ENCODE measurements at places on chromosomes 16 and 17. TPM values are rescaled to one million over a fixed set of nuclear protein-coding genes. Genes with fewer than 3 reads are reported as not detected.

ACSM2A gene
- not detected for total RNA-seq

DNA sequence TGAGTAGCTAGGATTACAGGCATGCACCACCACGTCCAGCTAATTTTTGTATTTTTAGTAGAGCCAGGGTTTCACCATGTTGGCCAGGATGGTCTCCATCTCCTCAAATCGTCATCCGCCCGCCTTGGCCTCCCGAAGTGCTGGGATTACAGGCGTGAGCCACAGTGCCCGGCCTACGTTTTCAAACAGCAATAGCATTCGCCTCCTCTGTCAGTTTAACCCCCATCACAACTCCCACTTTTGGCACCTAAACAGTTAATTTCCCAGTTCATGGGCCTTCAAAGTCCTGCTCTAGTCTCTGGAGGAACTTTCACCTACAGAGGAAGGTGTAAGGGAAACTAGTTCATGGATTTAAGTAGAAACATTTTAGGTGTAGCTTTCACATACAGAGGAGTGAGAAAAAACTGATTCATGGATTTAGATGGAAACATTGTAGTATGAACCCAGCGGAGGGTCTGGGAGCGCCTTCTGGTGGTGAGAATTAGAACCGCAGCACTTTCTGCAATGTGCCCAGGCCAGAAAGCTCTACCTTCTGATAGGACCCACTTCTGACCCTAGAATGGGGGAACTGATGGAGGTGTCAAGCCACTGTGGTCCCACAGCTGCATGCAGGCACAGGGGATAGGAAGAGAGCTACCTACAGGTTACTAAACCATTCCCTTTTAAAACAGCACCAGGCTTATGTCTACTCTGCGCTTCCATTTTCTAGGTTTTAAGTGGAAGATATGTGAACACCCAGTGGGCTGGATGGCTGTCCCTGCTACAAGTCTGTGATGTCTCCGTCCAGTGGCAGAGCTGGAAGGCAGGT, 12.0 kb upstream of the MEOX1 start:
- peak; percentile 71 for DNase-seq

CHP2 gene
- total RNA-seq, result not detected

- no peak for DNase-seq
Observed at GRCh38 chr17:43645450-43645764, 16.3 kb downstream of the MEOX1 start.

DNA sequence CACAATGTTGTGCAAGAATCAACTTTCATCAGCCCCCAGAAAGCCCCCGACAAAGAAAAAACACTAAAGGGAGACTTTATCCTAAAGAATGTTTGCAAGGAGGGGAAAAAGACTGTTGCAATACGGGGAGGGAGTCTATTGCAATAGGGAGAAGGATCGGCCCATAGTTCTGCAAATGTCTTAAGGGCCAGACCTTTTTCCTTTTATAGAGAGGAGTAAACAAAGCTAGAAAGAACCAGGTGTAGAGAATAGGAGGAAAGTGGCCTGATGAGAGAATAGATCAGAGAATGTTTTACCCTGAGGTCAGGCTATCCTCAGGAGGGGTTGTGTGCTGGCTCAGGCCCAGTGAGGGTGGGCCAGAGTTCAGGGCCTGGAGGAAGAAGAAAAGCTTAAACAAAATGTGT, 8.7 kb upstream of the CAVIN1 start:
- no peak for DNase-seq

GRCh38 chr16:56852401-56852730, 12.6 kb upstream of the SLC12A3 start:
- no peak for DNase-seq

- no peak for DNase-seq
Observed at GRCh38 chr17:37743612-37743874, 1.3 kb downstream of the HNF1B start.

- peak; percentile 59 for DNase-seq
Observed at GRCh38 chr17:48603959-48604769, 622 bp downstream of the HOXB6 start.

- no peak for DNase-seq
Observed at GRCh38 chr17:37743875-37744632, 805 bp downstream of the HNF1B start.

DNA sequence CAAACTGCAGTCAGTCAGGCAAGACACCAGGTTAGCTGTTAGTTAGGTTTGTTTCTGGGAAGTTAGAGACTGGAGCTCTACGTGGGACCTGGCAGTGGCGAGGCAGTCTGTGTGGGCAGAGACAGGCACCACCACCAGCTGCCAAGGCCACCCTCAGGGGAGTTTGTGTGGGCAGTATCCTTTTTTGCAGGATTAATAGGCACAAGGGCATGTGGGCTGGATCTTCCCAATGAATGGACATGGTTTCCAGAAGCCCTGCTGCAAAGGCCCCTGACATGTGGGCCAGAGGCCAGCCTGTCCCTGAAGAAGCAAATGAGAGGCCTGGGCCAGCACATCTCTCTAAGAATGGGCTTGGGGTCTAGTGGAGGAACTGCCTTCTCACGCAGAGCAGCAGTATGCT, 19.2 kb upstream of the SREBF1 start:
- DNase-seq, result no peak

ZDHHC1 gene
- total RNA-seq, result 18.2 TPM

SGF29 gene
- total RNA-seq, result 26.7 TPM

DNA sequence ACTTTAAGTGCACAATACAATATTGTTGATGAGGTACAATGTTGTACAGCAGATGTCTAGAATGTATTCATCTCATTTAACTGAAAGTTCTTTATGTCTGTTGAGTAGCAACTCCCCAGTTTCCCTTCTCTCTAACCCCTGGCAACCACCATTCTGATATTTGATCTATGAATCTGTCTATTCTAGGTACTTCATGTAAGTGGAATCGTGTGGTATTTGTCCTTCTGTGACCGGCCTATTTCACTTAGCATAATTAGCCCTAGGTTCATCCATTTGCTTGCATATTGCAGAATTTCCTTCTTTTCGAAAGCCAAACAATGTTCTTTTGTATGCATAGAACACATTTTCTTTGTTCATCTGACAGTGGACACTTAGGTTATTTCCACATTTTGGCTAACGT, 10.8 kb downstream of the RGS9 start:
- DNase-seq, result no peak

ADGRG3 gene
- total RNA-seq, result not detected

DNA sequence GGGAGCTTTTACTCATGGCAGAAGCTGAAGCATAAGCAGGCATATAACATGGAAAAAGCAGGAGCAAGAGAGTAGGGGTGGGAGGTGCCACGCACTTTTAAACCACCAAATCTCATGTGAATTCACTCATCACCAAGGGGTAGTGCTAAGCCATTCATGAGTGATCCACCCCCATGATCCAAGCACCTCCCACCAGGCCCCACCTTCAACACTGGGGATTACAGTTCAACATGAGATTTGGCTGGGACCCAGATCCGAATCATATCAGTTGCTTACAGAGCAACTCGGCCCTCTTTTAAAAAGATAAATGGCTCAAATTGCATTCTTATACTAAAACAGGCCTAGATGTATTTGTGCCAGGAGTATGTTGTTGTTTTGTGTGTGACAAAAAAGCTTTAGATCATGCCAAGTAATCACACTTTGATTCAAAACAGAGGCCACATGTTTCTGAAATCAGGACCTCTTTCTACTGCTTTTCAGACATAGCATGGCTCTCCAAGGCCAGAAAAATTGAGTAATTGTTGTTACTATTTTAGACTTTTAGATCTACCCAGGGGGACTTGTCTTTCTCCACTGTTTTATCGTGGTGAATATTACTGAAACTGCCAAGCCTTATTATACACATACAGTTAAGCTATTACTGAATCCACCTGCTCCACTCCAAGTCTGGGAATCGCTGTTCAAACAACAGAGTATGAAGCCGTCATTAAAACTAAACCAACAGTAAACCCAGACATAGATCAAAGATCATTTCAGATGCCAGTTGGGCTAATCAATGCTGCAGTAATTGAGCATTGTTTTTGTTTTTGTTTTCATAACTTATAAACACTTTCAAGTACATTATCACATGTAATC, 163.3 kb downstream of the KCNJ2 start:
- DNase-seq, result no peak

- no peak for DNase-seq
Observed at GRCh38 chr17:34166352-34166751, 88.7 kb upstream of the CCL2 start.

TMEM208 gene
- 48.0 TPM for total RNA-seq

KRT24 gene
- not detected for total RNA-seq

SLC12A3 gene
- total RNA-seq, result not detected

WFIKKN2 gene
- total RNA-seq, result not detected

DNA sequence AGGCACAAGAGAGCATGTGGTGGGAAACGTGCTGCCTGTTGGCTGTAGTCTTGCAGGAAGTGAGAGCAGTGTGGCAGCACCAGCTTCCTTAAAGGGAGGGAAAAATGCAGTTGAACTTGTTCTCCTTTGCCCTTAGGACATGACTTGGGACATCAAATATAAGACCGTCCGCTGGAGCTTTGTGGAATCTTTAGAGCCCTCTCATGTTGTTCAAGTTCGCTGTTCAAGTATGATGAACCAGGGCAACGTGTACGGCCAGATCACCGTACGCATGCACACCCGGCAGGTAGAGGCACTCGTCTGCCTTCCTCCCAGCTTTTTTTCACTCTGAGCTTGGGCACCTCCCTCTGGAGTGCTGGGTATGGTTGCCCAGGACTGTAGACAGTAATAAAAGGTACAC, 23.3 kb downstream of the GPR179 start:
- no peak for DNase-seq

DNA sequence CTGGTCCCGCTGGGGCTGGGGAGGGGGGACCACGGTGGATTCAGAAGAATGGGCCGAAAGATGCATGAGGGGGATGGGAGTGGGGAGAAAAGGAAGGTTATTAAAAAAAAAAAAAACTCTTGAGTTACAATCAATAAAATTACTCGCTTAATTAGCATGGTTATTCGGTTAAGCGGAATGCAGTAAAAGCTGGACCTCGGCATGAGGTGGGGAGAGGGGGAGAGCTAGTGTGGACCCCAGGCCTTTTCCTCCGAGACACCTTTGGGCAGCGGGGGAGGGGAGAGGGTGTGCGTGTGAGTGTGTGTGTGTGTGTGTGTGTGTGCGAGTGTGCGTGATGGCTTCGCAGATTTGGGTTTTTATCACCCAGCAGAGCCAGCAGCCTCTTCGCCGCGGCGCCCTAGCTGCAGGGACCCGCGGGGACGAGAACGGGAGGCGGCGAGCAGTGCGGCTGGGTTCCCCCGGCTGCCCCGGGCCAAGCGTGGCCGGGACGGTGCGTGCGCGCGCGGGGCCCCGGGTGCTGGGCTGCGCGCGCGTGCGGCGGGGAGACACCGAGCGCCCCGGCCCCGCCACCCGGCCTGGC, 3.7 kb downstream of the BAHCC1 start:
- DNase-seq, result no peak

DNA sequence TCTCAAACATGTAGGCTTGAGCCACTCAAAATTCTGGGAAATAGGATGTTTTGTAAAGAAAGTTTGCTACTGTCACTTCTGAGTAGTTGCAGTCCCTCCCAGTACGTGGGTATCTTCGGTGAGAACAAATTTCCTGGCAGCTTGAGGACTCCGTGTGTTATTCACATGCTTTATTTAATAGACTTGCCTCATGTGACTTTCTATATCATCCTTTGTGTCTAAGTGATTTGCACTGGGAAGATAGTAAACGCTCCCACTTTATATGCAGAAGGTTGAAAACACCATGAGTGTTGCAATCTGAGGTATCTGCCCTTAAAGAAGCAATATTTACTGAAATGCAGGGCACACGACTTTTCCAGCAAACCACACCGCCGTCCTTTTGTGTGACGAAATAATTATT, 643.7 kb downstream of the MAF start:
- DNase-seq, result no peak

PIPOX gene
- 1.7 TPM for total RNA-seq

CDH11 gene
- total RNA-seq, result 26.9 TPM

GRCh38 chr16:84303023-84303422, 8.3 kb downstream of the WFDC1 start:
- DNase-seq, result no peak

DNA sequence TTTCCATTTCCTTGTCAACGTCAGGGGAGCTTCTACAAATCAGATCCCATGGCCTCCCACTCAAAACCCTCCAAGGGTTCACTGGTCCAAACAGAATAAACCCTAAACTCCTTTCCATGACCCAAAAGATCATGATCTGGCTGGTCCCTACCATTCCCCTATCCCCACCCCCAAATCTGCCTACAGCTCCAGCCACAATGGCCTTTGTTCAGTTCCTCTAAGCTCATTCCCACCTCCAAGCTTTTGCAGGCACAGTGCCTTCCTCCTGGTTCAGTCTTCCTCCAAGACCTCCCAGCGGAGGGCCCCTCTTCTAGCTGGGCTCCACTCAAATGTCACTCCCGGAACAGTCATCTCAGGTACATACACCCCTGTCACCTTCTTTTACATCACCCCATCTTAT, 2.0 kb downstream of the GPRC5B start:
- no peak for DNase-seq

DNA sequence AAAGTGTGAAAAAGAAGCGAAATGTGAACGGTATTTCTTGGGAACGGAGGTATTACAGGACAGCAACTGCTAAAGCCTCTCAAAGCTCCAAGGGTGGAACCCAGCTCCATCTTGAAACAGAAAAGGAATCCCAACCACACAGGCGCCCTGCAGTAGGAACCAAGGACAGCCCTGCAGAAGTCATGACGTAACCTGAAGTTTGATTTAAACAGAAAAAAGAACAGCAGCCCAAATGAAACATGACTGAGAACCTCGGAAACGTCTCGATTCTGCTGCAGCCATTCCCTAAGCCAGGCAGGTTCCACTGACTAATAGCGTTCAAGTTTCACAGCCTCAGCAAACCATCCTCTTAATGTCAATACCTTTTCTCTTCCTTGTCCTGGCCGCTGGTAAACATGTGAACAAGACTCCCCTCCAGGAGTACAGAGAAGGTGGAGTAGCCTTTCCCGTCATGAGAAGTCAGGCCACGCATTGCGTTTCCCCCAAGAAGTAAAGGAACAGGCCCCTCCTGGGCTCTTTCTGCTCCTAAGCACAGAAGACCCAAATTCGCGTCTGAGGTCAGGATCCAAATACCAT, 20.1 kb downstream of the SIAH1 start:
- no peak for DNase-seq

ZG16 gene
- not detected for total RNA-seq

ACSM3 gene
- total RNA-seq, result 1.00 TPM

ZP2 gene
- total RNA-seq, result not detected

DNA sequence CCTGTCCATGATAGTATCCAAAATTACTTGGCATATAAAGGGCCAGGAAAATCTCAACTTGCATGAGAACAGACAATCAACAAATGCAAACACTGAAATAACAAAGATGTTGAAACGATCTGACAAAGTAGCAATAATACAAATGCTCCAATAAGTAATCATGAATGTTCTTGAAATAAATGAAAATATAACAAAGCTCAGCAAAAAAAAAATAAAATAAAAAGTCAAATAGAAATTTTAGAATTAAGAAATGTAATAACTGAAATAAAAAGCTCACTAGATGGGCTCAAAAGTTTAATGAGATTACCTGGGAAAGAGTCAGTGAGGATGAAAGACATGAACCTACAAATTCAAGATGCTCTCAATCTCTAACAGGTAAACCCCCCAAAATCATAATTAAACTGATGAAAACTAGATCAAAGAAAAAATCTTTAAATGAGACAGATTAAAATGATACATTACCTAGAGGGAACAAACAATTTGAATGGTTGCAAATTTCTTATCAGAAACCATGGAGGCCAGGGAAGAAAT, 319.0 kb upstream of the IRX3 start:
- DNase-seq, result no peak

Measured in A172 (cell line).